Dorsolateral prefrontal cortex (tissue), 122 donors: ENCODE measurements at places on chromosomes 6 and 20.

DNA sequence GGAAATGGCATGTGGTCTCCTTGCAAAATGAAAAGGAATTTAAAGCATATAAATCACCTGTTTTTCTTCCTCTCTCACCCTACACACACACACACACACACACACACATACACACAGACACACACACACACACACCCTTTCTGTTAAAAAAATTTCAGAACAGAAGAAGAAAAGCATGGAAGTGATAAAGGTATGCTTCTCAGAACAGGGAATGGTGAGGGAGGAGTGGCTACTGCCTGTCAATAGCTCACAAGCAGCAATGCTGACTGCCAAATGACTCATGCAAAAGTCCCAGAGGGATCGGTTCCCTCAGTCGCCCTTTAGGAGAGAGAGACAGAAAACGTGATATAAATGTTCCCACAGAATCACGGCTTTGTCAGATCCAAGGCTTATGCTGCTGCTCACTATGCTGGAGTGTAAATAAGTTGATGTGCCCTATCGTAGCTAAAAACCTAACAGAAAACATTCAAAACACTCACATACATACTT, 102.6 kb downstream of the IBTK start:
- DNase-seq: no peak

DNA sequence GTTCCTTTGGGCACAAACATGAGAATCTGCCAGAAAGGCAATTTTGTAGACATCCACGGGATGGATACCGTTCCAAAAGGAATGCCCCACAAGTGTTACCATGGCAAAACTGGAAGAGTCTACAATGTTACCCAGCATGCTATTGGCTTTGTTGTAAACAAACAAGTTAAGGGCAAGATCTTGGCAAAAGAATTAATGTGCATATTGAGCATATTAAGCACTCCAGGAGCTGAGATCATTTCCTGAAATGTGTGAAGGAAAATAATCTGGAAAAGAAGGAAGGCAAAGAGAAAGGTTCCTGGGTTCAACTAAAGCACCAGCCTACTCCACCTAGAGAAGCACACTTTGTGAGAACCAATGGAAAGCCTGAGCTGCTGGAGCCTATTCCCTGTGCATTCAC, 103.9 kb upstream of the ARG1 start:
- no peak for DNase-seq

- DNase-seq: no peak
Measured at GRCh38 chr6:12818324-12818723, 101.8 kb downstream of the PHACTR1 start.

- no peak for DNase-seq
Measured at GRCh38 chr6:34284563-34285447, 36.0 kb upstream of the SMIM29 start.

GRCh38 chr6:46454691-46455090, 36.6 kb downstream of the RCAN2 start:
- no peak for DNase-seq

- no peak for DNase-seq
Measured at GRCh38 chr20:59412875-59413284, 112.5 kb downstream of the EDN3 start.

GRCh38 chr6:114634016-114634415, 291.2 kb upstream of the HS3ST5 start:
- no peak for DNase-seq

- no peak for DNase-seq
Measured at GRCh38 chr6:120903836-120904235, 430.4 kb downstream of the TBC1D32 start.

GRCh38 chr6:61755739-61756138, 530.3 kb downstream of the KHDRBS2 start:
- no peak for DNase-seq

GRCh38 chr6:89110284-89110683, 7.6 kb downstream of the SRSF12 start:
- no peak for DNase-seq

- no peak for DNase-seq
Measured at GRCh38 chr20:49853640-49854039, 41.0 kb downstream of the SLC9A8 start.

DNA sequence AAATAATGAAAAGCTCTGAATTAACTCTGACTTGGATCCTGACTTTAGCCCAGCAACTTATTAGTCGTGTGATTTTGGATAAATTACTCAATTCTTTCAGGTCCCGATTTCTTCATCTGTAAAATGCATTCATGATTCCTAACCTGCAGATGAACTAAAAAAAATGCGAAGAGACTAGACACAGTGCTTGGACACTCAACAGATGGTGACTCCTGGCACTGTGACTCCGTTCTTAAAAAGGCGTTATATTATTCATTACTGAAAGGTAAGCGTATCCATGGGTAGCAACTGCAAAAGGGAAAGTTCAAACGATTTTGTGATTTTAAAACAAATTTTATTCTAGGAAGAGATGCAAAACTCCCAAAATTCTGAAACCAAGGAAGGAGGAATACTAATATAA, 226.3 kb downstream of the KIF16B start:
- no peak for DNase-seq

DNA sequence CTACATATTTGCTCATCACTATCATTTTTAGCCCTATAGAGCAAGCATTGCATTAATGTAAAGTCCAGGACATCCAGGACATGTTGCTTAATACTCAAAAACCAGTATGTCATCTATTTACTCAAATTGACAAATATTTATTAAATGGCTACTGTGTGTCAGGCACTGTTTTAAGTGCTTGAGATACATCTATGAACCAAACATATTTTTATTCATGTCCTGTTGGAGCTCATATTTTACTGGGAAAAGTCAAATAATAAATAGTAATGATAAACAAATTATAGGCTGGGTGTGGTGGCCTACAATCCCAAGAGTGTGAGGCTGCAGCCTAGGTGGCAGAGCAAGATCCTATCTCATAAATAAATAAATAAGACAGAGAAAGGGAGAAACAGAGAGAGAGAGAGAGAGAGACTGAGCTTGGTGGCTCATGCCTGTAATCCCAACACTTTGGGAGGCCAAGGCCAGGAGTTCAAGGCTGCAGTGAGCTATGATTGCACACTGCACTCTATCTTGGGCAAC, 227.9 kb downstream of the GJA1 start:
- DNase-seq: no peak

GRCh38 chr6:163327921-163328320, 86.6 kb upstream of the QKI start:
- DNase-seq: no peak

GRCh38 chr20:20014659-20015058, 2.5 kb upstream of the NAA20 start:
- no peak for DNase-seq

DNA sequence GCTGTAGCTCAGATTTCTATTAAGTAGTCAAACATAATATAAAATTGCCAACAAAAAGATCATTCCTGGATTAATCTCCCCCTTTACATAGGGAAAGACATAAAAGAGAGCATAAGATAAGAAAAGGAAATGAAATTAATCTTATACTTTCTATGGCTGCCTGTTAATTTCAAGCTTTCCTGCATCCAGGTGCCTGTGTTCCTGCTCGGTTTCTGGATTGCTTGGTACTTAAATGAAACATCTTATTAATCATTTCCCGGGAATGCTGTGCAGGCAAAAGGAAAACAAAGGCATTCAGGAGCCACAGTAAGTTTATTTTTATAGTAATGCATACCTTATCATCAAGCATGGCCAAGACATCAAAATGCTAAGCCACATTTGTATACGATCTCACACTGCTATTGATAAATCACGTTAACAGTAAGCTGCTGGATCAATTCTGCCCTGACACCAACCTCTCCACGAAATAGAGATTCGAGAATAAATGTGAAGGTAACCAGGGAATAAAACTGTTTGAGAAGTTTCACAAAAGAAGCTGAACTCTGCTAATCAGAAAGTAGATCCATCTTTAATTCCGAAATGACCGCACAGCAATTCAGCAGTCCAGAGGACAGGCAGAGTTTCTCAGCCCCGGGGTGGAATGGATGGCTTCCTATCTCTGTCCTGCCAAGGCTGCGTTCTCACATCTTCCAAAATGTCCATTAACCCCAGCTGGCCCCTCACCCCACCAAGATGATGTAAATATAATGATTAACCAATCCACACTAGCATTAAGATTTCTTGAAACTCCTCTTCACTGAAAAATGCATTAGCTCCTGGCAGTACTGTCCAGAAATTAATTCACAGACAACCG, 32.6 kb upstream of the APCDD1L start:
- DNase-seq: no peak

DNA sequence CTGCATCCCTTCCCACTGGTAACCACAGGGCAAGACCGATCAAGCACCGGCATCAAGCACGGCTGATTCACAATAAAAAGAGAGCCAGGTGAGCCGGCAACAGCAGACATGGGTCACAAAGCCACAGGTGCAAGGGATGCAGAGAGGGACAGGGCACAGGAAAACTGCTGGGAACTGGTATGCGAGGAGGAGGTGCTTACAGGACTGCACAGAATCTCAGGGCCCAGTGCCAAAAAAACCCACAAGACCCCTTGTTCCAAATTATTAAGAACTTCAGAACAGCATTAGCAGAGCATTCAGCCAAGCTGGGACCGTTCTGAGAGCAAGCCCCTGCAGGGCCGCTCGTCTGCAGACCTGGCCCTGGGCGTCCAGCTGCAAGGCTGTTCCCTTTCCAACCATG, 35.4 kb downstream of the BFSP1 start:
- no peak for DNase-seq

DNA sequence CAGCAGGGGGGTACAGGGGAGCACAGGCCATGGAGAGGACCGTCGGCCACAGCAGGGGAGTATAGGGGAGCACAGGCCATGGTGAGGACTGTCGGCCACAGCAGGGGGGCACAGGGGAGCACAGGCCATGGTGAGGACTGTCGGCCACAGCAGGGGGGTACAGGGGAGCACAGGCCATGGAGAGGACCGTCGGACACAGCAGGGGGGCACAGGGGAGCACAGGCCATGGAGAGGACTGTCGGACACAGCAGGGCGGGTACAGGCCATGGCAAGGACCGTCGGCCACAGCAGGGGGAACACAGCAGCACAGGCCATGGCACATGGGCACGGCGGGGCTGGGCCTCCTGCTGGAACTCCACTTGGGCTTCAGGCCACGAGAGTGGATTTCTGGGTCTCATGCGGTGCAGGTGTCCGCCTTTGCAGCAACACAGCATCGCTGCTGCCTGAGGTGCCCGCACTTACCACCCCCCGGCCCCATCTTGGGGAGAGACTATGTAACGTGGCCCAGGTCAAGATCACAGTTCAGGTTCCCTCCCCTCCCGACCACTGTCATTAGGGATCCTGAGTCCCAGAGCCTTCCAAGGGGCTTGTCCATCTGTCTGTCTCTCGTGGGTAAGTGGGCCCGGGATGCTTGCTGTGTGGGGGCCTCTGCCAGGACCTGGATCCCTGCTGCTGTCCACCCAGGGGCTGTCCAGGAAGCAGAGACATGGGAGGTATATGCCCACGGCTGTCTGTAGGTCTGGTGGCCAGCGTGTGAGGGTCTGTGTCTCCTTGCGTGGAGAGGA, 2.5 kb downstream of the NPBWR2 start:
- peak; percentile 30 for DNase-seq

- DNase-seq: no peak
Measured at GRCh38 chr20:24968278-24968800, 19.3 kb downstream of the CST7 start.

DNA sequence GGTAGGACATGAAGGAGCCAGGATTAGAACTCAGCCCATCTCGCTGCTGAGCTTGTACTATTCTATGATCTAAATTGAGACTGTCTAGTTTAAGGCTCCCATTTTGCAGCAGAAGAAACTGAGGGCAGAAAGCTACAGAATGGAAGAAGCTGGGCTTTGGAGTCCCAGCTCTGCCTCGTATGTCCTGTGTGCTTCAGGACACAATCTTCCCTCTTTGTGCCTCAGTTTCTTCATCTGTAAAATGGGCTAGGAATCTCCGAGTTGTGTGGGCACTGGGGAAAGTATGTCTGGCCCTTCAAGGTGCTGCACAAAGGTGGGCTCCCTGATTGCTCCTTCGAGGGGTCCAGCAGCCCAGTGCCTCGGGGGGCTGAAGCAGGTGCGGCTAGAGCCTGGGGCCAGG, 20.7 kb downstream of the NOL4L start:
- no peak for DNase-seq

DNA sequence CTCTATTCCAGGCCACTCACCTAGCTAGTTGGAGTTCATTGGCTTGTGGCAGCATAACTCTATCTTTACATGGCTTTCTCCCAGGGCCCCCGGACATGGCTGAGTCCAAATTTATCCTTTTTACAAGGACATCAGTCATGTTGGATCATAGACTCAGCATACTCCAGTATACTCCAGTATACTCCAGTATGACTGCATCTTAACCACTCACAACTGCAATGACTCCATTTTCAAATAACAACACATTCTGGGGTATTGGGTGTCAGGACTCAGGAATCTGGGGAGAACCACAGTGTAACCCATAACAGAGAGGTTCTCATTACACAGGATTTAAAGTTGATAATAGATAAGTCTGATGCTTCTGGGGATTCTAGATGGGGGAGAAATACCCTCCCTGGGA, 53.8 kb upstream of the TSHZ2 start:
- DNase-seq: no peak

DNA sequence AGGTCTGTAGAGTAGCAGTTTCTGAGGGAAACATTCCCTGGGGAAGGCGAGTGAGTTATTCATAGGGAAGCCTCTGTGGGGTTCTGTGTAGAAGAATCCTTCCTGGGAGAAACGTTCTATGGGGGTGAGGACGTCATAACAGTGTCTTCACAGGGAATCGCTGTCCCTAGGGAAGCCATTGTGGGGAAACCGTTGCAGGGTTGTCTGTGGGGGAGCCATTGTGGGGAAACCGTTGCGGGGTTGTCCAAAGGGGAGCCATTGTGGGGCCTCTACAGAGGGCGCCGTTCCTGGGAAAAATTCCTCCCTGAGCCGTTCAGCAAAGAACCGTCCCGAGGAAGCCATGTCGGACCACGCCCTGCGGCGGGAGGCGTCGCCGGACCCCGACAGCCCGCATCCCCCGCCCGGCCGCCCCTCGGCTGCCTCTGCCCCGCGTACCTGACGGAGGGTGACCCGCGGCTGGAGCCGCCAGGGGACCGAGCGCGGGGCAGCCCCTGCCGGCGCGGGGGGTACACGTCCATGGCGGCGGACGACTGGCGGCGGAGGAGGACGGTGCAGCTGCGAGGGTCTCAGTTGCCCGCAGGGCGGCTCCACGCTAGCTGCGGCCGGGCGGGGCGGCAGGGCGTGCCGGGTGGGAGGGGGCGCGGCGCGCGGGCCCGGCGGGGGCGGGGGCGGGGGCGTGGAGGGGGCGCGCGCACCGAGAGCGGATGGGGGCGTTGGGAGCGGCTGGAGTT, at the start of gene DNAAF9:
DNAAF9 (minus strand) TSS at position 630 of the 731 bp plus-strand sequence; CDS start at position 518, 112 bp downstream.
- DNase-seq: peak; percentile 69

GRCh38 chr6:101011186-101011585, 130.1 kb upstream of the ASCC3 start:
- DNase-seq: no peak

DNA sequence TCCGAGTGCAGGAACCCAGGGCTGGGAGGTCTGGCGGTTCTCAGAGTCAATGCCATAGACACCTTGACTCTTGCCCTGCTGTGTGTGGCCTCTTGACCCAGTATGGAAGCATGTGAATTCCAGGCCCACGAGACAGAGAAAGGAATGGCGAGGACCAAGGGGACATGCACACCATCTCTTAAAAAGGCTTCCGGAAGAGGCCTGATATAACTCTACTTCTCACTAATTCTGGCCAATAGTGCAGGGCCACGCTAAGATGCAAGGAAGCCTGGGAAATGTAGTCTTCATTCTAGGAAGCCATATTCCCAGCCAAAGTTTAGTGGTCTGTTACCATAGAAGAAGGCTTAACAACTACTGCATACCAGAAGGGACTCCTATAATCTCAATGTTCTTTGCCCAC, 177.0 kb upstream of the KCNG1 start:
- no peak for DNase-seq

- no peak for DNase-seq
Measured at GRCh38 chr6:26104457-26105108, 17.4 kb downstream of the HFE start.

GRCh38 chr20:50464026-50464724, 46.0 kb upstream of the PTPN1 start:
- peak; percentile 65 for DNase-seq
